Fibroblast of the conjunctiva (primary cell): ENCODE measurements at places on chromosomes 7 and 10.

GRCh38 chr7:74240482-74240881 is 13.7 kb downstream of the RFC2 start:
- DNase-seq = no peak

DNA sequence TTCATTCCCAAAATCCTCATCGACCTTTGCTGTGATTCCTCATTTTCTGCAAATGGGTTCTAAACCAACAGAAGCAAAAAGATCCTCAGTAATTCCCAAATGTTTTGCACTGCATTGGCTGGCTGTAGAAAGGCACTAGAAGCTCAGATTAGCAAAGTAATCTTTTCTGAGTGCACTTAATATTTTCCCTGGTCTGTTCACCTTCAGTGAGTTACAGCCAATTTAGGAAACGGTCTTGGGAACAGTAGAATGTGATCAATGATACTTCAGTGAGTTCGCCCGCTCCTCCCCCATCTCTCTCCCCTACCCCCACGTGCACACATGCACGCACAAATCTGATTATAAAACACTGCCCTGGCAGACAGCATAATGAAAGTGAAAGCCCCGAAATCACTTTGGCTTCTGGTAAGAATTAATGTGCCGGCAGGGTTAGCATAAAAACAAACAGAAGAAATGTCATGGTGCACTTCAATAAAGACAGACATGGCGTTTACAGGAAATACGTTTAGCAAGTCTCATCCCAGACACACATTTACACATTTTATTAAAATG is 201.3 kb upstream of the CDCA7L start:
- DNase-seq = no peak

DNA sequence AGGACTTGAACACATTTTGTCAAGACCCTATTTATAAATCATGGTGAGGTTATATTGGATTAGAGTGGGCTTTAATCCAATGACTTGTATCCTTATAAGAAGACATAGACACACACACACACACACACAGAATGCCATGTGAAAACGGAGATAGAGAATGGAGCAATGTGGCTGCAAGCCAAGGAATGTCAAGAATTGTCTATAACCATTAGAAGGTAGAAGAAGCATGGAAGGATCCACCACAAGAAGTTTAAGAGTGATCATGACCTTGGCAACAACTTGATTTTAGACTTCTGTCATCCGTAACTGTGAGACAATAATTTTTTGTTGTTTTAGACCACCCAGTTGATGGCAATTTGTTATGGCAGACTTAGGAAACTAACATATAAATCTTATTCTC is 514.2 kb downstream of the TFEC start:
- no peak for DNase-seq

DNA sequence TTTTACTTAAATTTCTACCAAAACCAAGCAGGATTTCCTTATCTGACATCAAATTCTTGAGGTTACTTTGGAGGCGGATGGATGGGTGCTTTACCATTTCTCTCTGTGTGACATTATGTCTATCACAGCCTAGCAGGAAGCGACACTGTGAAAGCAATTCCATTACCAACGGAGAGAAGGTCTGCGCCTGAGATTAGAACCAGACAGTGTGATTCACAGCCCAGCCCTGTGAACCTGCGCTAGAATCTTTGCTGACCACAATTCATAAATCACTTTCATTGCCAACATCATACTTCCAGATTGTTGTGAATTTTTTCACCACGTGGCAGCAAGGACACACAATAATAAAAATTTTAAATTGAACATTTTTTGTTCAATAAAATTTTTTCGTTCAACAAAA is 126.5 kb downstream of the CUBN start:
- no peak for DNase-seq

DNA sequence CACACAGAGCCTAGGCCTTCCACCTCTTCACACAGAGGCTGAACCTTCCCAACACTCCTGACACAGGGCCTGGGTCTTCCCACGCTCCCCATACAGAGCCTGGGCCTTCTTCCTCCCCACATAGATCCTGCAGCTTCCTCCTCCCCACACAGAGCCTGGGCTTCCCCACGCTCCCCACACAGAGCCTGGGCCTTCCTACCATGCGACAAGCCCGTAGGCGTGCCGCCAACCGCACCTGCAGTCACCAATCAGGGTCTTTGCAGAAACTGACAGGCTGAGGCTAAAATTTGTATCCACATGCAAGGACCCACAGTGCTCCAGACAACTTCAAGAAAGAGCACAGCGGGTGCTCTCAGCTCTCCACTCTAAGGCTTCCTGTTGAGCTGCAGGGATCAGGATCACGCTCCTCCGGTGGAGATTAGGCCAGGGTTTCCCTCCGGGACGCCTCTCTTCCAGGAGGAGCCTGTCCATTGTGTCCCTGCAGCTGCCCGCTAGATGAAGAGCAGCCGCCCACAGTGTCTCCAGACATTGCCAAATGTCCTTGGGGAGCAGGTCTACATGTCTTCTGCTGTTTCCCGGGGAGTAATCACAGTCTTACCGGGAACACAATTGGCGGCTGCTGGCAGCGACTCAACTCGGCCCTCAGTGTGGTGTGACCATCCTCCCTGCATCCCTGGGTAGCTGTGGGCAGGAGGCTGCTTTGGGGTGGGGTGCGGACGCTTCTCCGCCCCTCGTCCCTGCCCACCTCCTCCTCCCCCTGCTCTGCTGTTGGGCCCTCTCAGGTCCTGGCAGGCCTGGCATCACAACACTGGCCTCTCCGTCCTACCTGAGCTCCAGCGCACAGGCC is 9.7 kb downstream of the CFAP46 start:
- DNase-seq = no peak

DNA sequence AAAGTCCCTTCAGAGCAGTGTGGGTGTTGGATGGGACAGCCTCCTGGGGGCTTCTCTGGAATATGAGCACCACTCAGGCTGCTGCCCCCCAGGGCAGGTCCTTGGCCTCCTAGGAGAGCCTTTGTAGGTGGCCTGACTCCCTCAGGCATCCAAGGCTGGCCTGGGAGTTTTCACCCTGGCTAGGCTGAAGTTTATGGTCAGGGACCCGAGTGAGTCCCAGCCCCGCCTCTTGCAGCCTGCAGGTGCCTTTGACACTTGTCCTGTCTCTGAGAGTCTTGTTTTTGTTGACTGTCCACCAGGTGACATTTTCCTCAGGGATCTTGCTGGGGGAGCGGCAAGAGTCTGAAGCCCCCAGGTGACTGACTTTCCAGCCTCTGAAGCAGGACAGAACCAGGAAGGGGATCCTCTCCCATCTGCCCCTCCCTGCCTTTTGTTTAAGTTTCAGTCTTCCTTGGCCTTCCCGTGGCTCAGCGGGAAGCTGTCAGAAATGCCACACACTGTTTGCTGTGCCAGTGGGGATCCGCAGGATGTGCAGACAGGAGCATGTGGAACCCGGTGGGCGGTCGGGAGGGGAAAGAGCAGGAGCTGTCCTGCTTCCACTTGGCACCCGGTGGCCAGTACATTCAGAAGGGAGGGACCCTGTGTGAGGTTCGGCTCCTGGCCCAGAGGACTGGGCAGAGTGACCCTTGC is 59.5 kb downstream of the LRRC18 start:
- DNase-seq = no peak

DNA sequence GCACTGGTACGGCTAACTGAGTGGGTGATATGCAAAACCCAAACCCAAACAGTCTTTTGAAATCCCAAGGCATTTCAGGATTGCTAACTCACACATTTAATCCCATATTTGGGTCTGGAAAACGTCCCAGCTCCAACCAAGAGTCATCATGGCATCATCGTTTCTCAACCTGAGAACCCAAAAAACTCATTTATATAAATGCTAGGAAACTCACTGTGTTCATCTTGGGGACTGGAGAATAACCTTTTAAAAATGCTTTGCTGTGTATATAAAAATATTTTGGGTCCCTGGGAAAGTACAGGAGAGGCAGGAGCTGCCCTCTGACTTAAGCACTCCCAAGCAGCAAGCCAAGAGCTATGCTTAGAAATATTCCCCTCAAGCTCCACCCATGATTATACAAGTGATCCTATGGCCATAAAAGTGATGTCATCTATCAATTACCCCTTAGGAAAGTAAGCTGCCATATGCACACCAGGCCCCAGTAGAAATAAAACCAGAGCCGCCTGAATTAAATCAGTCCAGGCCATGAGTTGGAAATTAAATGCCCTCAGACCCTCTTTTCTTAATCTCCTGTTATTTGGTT is 352.1 kb downstream of the FRMD4A start:
- DNase-seq = peak; percentile 51

DNA sequence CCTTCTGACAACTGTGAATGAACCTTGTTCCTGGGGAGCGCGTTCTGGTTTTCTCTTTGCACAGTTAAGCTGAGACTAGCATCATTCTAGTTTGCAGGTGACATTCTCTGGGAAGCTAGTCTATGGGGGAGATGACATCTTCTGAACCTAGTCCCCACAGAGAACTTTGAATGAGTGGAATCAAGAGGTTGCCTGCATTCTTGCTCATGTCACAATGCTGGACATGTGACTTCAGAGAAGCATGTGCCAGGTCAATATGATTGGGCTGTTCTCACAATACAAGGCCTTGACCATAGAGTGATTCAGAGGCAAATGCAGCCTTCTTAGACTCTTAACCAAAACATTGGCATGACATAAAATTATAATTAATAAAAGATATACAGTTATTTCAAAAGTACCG is 22.1 kb downstream of the KLLN start:
- no peak for DNase-seq

GRCh38 chr7:151537818-151538561 is 18.3 kb upstream of the RHEB start:
- DNase-seq = peak; percentile 52

GRCh38 chr7:4663239-4664018 is 18.7 kb upstream of the FOXK1 start:
- no peak for DNase-seq

DNA sequence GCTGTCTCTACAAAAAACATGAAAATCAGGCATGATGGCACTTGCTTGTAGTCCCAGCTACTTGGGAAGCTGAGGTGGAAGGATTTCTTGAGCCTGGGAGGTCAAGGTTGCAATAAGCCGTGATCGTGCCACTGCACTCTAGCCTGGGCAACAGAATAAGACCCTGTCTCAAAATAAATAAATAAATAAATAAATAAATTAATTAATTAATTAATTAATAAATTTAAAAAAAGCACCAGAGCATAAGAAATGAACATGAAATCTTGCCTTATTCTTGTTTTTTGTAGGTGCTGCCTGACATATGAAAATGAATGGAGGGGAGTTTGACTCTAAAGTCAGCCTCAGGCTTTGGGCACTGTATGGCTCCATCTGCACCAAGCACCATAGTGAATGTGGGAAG is 69.9 kb downstream of the GATA3 start:
- no peak for DNase-seq
